ENCODE measurements at places on chromosomes 12 and 14. TPM values are rescaled to one million over a fixed set of nuclear protein-coding genes. Genes with fewer than 3 reads are reported as not detected.

GRCh38 chr12:70571705-70572268, 65.4 kb downstream of the PTPRB start:
- DNase-seq, result no peak

GRCh38 chr14:83491091-83491490, 1957.4 kb upstream of the SEL1L start:
- no peak for DNase-seq

DNA sequence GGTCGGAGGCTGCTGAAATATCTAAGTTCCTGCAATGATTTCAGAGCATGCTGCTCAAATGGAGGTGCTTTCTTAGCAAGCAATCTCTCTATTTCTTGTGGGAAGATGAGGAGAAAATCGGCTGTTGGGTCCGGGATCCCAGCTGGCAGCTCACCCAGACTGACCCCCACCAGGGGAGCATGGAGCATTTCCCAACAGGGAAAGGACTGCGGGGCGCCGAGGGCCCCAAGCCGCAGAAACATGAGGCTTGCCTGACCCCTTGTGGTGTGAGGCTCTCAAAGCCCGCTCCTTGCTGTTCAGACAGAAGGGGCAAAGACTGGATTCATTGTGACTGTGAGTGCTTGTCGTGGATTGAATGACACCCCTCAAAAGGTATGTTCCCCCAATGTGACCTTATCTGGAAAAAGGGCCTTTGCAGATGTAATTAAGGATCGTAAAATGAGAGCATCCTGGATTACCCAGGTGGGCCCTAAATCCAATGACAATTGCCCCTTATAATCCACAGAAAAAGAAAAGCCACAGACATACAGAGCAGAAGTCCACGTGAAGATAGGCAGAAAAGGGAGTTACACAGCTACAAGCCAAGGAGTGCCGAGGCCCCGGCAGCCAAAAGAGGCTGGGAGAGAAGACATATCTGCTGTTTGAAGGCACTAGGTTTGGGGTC, 116.3 kb upstream of the VASH1 start:
- DNase-seq, result peak; percentile 24

GRCh38 chr12:14961466-14962152, at the start of gene ARHGDIB:
TSS of gene ARHGDIB (minus strand) at chr12:14961601. CDS start at chr12:14950712, 10,889 bp downstream.
- DNase-seq, result peak; percentile 94

GRCh38 chr14:53793790-53794505, 162.7 kb downstream of the BMP4 start:
- no peak for DNase-seq

Gene KLRC1
- 0.36 TPM for total RNA-seq

Gene PIWIL1
- total RNA-seq, result not detected

Gene TAS2R14
- 2.8 TPM for total RNA-seq

All from OCI-LY7 (cell line).